ENCODE measurements at places on chromosomes 7 and 10.

GRCh38 chr10:23146258-23146657, 45.9 kb upstream of the PTF1A start:
- DNase-seq, result no peak

GRCh38 chr7:140619176-140619575, 21.4 kb downstream of the DENND2A start:
- no peak for DNase-seq

GRCh38 chr7:32670110-32671025, 175.1 kb downstream of the AVL9 start:
- no peak for DNase-seq

- peak; percentile 75 for DNase-seq
Measured at GRCh38 chr10:101062232-101063049, 652 bp downstream of the KAZALD1 start.

DNA sequence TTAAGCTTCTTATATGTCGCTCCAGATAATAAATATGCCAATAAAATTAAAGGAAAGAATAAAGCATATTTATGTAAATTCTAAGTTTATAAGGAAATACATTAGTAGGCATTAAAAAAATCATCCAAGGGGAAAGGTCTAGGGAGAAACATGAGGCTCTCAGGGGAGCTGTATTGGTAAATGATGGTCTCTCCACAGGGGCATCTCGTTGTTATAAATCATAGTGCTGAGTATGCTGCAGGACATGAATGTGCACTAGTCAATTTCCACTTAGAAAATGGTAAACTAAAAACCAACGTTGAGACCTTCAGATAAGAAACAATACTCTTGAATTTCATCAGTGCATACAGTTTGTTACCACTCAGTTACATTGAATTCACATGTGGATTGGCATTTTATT, 194.0 kb upstream of the AHR start:
- no peak for DNase-seq

DNA sequence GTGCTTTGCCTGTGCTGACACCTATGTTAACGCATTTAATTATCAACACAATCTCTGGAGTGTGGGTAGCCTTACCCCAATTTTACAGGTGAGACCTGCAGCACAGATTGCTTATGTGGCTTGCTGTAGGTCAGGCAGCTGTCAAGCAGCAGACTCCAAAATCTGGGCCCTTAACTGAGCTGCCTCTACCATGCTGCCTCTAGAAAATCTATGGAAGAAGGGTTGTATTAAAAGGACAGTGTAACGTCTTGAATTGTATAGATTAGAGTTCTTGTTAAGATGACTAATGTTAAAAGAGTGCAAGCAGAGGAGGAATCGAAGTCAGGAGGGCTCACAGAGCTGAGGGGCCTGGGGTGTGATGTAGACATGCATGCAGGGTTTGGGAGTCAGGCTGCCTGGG, 1.2 kb upstream of the PON3 start:
- DNase-seq, result no peak

GRCh38 chr10:44424957-44425356, 40.1 kb upstream of the CXCL12 start:
- DNase-seq, result no peak

DNA sequence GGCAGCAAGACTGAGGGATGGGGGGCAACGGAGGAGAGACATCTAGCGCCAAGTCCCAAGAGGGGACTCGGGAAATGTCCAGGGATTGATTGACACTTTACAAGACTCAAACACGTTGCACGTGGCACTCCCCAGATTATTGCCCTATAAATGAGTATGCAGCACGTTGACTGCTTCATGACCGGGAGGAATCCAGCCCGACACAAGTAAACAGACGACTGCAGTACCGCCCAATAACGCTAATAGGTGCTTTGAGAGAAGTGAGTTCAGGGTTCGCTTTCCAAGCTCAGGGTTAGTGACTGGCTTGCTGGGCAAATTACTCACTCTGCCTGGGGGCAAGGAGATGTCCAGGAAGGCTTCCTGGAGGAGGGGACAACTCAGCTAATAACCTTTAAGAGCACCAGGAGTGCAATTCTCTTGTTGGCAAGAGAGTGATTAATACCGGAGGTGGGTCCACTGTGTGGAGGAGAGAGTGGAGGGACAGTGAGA, 73.3 kb upstream of the MYL10 start:
- no peak for DNase-seq

GRCh38 chr10:108597031-108597430, 1326.3 kb downstream of the XPNPEP1 start:
- no peak for DNase-seq

Data from activated CD4-positive, alpha-beta T cell treated with anti-CD3 and anti-CD28 coated beads, Interleukin-10, Interleukin-2, amounts not matched to agents 100 ng/mL and 50 ng/mL, durations not matched to agents 16 hours and 8 hours (primary cell).